Fibroblast of skin of left biceps (primary cell): ENCODE measurements at places on chromosomes 2 and 18.

DNA sequence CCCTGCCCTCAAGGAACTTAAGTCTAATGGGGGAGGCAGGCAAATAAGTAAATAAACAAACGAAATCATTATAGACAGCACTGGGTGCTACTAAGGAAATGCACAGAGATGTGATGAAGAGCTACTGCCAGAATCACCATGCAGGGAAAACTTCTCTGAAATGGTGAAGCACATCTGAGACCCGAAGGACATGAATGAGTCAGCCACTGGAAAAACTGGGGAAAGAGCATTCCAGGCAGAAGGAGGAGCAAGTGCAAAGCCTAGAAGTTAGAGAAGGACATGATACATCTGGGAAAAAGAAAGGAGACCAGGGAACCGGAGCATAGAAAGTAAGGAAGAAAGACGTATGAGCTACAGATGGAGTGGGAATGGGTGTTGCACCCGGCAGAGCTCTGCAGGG lies 56.8 kb downstream of the TGFA start:
- no peak for DNase-seq

GRCh38 chr2:3377279-3377611 lies 373 bp downstream of the EIPR1 start:
- peak; percentile 5 for DNase-seq

- DNase-seq = no peak
These were observed 399.8 kb downstream of the SATB2 start for GRCh38 chr2:199057936-199058335.

DNA sequence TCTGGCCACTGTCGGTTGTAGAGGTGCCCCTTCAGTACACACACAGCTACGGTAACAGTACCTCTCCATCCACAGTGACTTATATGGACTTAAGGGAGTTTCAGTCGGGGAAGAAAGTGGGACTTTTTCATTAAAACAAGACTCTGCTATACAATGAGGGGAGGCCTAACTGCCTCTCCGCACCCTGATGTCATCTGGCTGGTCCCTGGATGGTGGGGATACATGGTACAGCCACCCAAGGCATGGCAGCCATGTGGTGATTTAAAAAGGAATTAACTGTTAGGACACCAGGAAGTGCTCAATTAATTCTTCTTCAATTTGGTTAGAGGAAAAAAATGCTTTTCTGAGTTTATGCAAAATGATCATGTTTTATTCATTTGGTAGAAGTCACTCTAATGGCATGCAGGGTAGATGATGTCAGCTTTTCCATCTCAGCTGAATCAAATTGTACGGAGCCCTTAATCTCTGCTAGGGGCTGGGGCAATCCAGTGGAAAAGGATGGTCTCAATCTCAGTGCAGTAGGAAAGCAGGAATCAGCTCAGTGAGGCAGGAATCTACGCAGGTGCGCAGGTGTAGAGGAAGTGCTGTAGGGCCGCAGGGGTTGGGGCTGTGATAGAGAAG lies 243.9 kb downstream of the PRKCE start:
- DNase-seq = peak; percentile 64

DNA sequence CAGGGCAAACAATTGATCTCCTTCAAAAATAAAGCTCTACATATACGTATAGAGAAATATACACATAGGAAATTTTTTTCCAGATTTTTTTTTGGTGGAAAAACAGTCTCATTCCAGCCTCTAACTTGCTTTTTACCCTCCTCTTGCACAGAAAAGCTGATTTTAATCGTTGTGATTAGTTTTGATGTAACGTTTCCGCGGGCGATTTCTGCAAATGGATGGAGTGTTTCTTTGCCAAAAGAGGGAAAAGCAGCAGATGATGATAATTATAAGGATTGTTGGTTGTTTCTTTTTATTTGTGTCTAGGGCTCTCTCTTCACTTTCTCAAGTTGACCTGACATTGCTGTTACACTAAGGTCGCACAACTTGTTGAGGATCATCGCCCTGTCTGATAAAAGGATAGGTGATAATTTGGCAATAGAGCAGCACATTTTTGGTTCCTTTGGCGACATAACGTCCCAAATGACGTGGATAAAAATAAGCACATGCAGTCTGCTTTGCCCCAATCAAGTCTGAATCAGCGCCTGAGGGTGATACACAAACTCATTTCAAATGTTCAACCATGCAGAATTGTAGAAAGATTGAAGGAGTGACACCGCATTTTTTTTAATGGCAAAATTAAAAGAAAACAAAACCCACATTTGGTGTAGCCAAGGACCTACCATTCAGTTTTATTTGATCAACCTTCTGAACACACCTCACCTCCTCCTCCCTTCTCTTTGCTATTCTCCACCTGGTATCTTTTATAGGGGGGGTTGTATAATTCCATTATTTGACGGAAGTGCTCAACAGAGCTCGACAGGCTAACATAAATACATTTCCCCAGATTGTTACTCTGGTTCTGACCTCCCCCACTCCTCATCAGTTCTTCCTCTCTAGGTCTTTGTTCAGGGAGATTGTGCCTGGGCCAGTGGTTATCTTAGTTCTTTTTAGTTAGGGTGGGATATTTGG lies 109.6 kb upstream of the KCTD1 start:
- DNase-seq = no peak

DNA sequence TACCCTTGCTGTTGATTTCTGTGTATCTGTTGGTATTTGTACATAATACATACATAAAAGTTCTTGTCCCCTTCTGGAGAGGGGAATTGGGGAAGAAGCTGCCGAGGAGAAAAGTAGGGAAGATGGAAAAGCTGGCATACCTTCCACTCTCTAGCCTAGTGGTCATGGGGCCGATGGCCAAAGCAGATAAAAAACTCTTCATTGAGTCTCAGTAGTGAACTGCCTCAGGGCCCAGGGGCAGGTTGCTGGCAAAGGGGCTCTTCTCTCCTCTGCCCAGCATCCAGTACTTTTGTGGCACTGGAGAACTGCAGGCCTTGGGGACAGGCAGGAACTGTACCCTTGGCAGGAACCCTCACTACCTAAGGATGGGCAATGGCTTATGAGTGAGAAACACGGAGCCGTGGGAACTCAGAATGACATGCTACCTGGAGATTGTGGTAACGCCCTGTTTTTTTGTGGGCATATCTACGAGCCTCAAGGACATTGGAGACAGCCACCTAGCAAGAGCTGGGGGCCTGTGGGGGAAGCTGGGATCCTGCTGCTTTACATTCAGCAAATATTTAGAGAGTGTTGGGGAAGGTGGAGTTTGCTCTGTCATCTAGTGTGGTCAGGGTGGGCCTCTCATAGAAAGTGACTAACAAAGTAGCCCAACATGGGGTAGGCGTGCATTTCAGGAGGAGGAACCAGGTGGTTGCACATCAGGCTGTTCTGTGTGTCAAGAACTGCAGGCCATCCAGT lies 22.6 kb upstream of the ITGB6 start:
- DNase-seq = no peak

GRCh38 chr2:203340791-203341487 lies 12.7 kb downstream of the ABI2 start:
- peak; percentile 12 for DNase-seq

DNA sequence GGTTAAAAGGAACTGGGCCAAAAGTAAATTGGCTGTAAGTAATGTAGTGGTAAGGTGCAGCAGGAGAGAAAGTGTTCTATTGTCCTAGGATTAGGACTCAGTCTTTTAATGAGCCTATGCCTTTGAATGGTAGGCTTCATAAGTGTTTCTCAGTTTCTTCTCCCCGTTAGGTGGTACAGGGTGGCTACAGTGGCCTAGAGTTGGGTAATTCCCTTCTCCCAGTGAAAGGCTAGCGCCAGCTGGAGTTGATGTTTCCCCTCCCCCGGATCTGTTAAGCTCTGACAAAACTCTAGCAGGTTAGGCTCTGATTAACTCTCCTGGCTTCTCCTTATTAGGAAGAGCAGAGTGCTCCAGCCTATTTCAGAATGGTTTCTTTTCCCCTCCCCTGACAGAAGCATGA lies 127.7 kb downstream of the DNAH6 start:
- DNase-seq = no peak

GRCh38 chr2:164719996-164720941 lies 99.0 kb upstream of the GRB14 start:
- DNase-seq = no peak

GRCh38 chr2:38571193-38571592 lies 31.5 kb downstream of the HNRNPLL start:
- DNase-seq = no peak

- no peak for DNase-seq
These were observed 214.9 kb upstream of the CHST9 start for GRCh38 chr18:27400001-27400400.

DNA sequence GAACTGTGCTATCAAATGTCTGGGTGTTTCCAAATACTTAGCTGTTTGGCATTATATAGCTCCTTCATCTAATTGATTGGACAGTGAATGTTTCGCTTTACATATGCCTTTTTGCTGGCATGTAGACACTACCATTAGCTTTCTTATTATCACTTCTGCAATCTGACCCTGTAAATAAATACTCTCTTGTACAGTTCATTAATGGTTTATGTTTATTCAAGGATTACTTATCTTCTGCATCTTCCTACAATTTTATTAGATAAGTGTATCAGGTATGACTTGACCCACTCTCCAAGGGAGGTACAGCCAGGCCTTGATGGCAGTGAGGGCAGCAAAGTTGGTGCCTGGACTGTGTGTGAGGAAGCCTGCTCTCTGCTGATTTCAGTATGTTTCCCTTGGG lies 614.1 kb upstream of the SETBP1 start:
- DNase-seq = no peak

DNA sequence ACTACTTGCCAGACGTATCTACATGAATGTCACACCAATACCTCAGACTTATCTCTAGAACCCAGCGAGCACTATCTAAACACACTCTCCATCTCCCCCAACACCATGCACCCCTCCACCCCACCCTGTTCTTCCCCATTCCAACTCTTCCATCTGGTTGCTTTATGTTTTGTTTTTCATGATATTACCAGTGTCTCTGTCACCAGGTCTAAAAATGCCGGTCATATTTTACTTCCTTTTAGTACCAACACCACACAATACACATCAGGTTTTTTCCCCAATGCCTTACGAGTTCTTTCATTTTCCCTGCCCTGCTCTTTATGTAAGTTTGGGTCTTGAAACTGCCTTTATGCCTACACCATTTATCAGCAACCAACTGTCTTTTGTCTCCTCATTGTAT lies 10.2 kb upstream of the ITGA4 start:
- DNase-seq = no peak

- DNase-seq = no peak
These were observed 227.8 kb downstream of the AGAP1 start for GRCh38 chr2:235721625-235722024.

DNA sequence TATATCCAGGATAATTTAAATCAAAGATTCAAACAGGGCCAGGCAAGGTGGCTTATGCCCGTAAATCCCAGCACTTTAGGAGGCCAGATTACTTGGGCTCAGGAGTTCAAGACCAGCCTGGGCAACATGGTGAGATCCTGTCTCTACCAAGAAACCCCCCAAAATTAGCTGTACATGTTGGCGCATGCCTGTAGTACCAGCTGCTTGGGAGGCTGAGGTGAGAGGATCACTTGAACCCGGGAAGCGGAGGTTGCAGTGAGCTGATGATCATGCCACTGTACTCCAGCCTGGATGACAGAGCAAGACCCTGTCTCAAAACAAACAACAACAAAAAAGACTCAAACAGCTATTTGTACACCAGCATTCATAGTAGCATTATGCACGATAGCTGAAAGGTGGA lies 9.2 kb downstream of the RAB10 start:
- DNase-seq = no peak

DNA sequence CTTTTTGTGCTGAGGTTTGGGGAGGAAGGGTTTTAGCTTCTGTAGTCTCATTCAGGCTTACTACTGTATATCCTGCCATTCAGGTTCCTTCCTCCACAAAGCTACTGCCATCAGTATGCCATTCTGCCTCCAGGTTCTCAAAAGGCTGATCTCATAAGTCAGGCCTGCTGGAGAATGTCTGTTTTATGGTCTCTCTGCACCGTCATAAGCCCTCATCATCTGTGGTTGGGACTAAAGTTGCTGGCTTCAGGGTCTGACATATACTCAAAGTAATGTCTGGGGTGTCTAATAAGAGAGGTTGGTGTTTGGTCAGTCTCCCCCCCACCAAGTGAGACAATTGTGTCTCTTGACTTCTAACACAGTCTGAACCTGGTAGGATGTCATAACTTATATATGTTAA lies 36.2 kb upstream of the CCBE1 start:
- DNase-seq = no peak

GRCh38 chr2:44881856-44882255 lies 59.6 kb upstream of the SIX3 start:
- no peak for DNase-seq

DNA sequence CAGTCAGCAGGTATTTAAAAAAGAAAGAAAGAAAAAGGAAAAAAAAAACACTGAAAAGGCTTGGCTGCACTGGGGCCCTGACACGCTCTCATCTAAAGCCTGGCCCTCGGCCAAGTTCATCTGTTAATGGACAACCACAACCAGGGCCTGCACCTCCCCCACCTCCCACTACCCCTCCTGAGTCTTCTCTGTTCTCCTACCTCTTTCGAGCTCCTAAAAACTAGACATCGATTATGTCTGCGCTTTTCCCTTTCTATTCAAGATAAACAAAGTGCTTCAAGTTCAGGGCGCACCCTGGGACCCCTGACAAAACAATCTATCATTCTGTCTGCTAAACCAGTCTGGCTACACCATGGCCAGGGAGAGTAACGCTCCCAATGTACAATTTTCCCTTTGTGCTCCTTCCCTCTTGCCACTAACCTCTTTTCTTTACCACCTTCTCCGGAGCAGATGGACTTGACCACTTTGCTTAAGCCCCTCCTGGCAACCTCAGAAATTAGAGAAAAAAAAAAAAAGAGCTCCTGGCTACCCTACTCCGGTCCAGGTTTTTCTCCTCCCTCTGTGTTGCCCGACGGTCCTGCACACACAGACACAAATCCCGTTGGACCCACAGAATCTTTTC lies 22.7 kb downstream of the BCL11A start:
- DNase-seq = no peak

- DNase-seq = no peak
These were observed 61.5 kb downstream of the LRP2 start for GRCh38 chr2:169300636-169301530.

DNA sequence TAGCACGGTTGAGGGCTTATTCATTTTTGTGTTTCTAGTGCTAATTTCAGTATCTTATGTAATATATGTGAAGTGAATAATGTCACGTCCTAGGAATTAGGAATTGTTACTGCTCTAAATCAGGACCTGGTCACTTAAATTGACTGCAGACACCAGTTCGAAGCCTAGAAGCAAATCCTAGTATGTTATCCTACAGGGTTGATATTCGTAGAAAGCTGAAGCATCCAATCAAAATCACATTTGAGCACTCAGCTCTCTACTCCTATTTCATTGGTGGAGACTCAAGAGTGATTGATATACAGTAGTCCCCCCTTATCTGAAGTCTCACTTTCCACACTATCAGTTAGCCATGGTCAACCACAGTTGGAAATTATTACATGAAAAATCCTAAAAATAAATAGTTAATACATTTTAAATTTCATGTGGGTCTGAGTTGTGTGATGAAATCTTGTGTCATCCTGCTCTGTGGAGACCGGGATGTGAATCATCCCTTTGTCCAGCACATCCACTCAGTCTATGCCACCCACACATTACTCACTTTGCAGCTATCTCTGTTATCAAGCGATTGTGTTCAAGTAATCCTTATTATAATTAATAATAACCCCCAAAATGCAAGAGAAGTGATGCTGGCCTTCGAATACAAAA lies 35.2 kb upstream of the SCN9A start:
- DNase-seq = peak; percentile 76

GRCh38 chr2:223545830-223546229 lies 56.3 kb downstream of the SCG2 start:
- no peak for DNase-seq

GRCh38 chr18:58400331-58400870 lies 228.5 kb downstream of the ALPK2 start:
- DNase-seq = peak; percentile 42

- peak; percentile 85 for DNase-seq
These were observed 1224.8 kb upstream of the ZEB2 start for GRCh38 chr2:145744541-145745386.

- DNase-seq = no peak
These were observed 1272.5 kb upstream of the CDH2 start for GRCh38 chr18:29449424-29449823.
